ENCODE measurements at places on chromosomes 6 and 20. TPM values are rescaled to one million over a fixed set of nuclear protein-coding genes. Genes with fewer than 3 reads are reported as not detected.

BFSP1 gene
- polyA plus RNA-seq, result not detected

C4B gene
- not detected for polyA plus RNA-seq

SALL4 gene
- polyA plus RNA-seq, result not detected

DDRGK1 gene
- polyA plus RNA-seq, result 33.3 TPM

RFX6 gene
- not detected for polyA plus RNA-seq

PREP gene
- 25.3 TPM for polyA plus RNA-seq

DNA sequence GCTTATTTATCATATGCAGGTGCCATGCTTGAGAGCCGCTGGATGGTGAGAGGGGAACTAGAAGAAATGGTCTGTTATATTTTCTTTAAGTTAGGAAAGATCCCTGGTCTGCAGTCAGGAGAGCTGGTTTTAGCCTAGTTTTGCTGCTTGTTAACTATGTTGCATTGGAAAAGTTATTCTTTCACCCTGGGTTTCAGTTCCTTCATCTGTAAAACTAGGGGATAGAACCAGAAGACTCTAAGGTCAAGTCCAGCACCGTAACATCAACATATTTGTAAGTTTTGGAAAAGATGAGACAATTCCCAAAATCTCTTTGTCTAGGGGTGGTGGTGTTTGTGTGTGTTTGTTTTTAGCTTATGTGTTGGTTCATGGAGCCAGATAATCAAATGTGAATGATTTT, 304.0 kb downstream of the QKI start:
- peaks cover 32% of the 10 kb centered on the region for H3K4me1 ChIP-seq
- H3K27ac ChIP-seq, result peak overlapping the region; percentile 53
- no peaks in the 10 kb centered on the region for H3K36me3 ChIP-seq

DNA sequence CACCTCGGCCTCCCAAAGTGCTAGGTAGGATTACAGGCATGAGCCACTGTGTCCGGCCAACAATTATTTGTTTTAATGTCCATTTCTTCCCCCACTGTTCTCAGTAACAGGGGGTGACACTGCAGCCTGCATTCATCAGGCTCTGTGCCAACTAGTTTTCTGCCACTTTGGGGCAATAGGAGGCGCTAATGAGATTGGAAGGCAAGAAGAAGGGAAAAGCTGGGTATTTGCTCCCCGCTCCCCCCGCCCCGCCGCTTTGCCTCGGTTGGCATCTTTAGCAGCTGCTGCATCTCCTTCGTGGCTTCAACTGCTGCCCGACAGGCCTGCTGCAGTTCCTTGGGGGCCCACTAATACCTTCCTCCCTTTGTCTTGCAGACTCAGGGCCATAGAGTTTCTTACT, 35.0 kb upstream of the MDGA1 start:
- DNase-seq, result no peak
- peaks cover 5% of the 10 kb centered on the region for H3K4me1 ChIP-seq
- H3K27me3 ChIP-seq, result peaks cover 4% of the 10 kb centered on the region
- no peak overlapping the region for H3K27ac ChIP-seq
- no peaks in the 10 kb centered on the region for H3K36me3 ChIP-seq
- no peak overlapping the region for H3K4me3 ChIP-seq

- peak; percentile 61 for DNase-seq
- H3K27ac ChIP-seq, result no peak overlapping the region
- peaks cover 15% of the 10 kb centered on the region for H3K4me1 ChIP-seq
- peaks cover 52% of the 10 kb centered on the region for H3K27me3 ChIP-seq
- H3K36me3 ChIP-seq, result no peaks in the 10 kb centered on the region
These were observed 41.1 kb upstream of the PTGIS start for GRCh38 chr20:49608752-49609670.

- no peaks in the 10 kb centered on the region for H3K27me3 ChIP-seq
- H3K4me3 ChIP-seq, result no peak overlapping the region
- H3K27ac ChIP-seq, result no peak overlapping the region
- H3K4me1 ChIP-seq, result no peaks in the 10 kb centered on the region
- H3K36me3 ChIP-seq, result no peaks in the 10 kb centered on the region
- no peak for DNase-seq
These were observed 7.2 kb upstream of the PRR18 start for GRCh38 chr6:166315436-166315835.

GRCh38 chr6:170505306-170505705, 47.8 kb downstream of the PSMB1 start:
- H3K27me3 ChIP-seq, result peaks cover 53% of the 10 kb centered on the region
- DNase-seq, result no peak
- no peak overlapping the region for H3K27ac ChIP-seq
- no peak overlapping the region for H3K4me3 ChIP-seq

DNA sequence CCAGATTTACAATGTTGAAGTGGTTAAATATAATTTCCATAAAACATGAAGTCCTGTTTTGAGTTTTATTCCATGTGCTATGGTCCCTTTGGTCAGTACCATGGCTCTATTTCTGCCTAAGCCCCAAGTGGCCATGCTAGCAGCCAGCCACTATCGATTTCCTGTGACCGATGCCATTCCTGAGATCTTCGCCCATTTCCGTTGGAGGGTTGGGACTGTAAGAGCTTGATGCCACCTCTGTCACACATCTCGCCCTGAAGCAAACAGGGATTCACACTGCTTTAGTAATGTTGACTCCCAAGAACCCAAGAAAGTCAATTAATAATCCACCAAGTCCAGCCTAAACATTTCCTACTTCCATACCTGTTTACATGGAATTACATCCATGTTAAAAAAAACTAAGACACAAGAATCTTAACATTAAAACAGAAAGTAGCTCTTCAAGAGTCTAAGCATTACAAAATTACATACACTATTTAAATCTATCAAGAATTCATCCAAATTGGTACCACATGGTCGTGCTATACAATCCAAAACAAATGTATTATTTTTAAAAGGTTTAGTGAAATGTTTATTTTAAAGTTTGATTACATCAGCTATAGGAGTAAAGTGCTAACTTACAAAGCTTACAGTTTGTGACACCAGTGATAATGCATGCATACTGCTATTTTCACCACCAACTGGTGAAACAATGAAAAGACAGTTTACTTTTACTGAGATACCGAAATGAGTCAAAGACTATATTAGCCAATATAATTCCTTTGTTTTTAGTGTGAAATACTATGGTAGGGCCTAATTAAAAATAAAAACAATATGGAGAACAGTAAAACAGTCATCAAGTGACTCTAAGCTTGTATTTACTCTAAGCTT, 2.5 kb downstream of the RBM39 start:
- H3K36me3 ChIP-seq, result peaks cover 30% of the 10 kb centered on the region
- H3K4me3 ChIP-seq, result peak overlapping the region; percentile 100
- H3K27ac ChIP-seq, result peak overlapping the region; percentile 87
- no peaks in the 10 kb centered on the region for H3K27me3 ChIP-seq

DNA sequence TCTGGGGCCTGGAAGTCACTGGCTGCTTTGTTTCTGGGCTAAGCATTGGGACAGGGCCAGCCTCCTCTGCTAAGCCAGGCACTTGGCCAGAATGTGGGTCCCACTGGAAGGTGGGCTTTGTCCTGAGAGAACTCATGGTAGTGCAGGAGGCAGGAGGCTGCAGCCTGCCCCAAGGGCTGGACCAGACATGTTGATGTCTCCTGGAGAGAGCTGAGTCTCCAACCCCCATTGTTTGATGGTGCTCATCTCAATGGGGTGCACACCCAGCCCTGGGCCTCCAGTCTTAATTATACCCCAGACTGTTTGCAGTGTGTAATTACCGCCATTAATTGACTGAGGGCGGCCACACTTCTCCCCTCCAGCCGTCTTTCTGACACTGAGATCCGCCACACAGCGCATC, 220.5 kb upstream of the PMEPA1 start:
- H3K27me3 ChIP-seq, result peaks cover 31% of the 10 kb centered on the region
- H3K4me1 ChIP-seq, result no peaks in the 10 kb centered on the region
- H3K36me3 ChIP-seq, result peaks cover 8% of the 10 kb centered on the region
- no peak overlapping the region for H3K27ac ChIP-seq

- peaks cover 18% of the 10 kb centered on the region for H3K36me3 ChIP-seq
- no peak for DNase-seq
- H3K27me3 ChIP-seq, result no peaks in the 10 kb centered on the region
- H3K27ac ChIP-seq, result no peak overlapping the region
These were observed 345.2 kb downstream of the FARS2 start for GRCh38 chr6:5606546-5606945.

GRCh38 chr20:36065427-36065998, 89.0 kb upstream of the EPB41L1 start:
- H3K36me3 ChIP-seq, result no peaks in the 10 kb centered on the region
- peaks cover 7% of the 10 kb centered on the region for H3K4me1 ChIP-seq
- no peak for DNase-seq
- H3K27me3 ChIP-seq, result peaks cover 5% of the 10 kb centered on the region
- H3K4me3 ChIP-seq, result peak overlapping the region; percentile 83

DNA sequence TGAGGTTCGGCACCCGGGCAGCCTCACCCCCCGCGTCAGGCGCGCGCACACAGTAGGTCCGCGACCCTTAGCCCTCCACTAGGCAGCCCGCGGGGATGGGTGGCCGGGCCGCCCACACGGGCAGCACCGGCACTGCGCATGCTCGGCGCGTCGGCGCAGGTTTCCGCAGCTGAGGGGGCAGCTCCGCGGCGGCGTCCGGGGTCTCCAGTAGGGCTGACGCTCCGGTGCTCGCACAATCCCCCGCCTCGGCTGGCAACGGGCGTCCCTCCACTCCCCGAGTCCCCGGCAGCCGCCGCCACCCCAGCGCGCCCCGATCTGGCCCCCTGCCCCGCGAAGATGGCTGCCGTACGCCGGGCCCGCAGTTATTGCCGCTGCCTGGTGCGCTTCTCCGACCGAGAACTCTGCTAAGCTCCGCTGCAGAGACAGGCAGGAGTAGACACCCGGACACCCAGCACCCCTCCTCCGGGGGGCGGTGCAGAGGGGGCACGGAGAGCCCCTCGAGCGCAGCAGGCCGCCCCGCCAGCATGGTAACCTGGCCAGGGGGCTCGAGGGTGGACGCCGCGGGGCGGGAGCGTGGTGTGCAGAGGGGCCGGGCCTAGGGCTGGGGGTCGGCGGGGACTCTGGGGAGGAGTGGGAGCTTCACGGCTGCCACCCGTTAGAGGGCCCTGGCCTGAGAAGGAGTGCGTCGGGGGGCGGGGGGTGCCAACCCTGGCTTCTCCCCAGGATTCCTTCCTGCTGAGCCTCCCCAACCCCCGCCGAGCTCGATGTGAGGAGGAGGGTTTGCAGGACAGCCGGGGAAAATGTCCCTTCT, at the start of gene FBXO9:
TSS of gene FBXO9 (plus strand) at position 139 of the 811 bp plus-strand sequence. CDS start at position 525, 386 bp downstream.
- peak within 1 kb of the TSS; percentile 98 for H3K27ac ChIP-seq
- DNase-seq, result peak; percentile 85
- peak within 1 kb of the TSS; percentile 98 for H3K4me3 ChIP-seq
